ENCODE measurements at places on chromosomes 2 and 18.

DNA sequence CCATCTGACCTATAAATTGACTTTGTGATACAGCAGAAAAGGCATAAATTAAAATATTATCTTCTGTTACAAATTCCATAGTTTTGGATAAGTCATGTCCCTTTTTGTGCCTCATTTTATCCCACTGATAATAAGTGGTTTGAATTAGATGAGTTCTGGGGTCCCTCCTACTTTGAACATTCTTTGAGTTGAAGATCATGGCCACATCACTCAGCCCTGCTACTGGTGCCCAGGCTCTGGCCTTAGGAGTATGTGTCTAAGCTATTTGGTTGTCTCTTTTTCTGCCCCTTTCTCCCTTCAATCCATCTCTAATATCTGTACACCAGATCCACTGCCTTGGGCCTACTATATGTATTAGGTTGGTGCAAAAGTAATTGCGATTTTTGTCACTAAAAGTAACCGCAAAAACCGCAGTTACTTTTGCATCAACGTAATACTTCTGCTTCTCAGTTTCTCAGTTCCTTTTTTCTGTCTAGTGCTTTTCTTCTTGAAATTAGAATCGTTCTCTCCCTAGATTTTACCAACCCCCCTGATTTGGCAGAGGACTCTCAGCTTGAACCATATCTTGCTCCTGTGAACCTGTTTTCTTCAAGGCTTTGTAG is 362.5 kb upstream of the TNP1 start:
- DNase-seq = no peak

- DNase-seq = no peak
These were observed 34.4 kb downstream of the CABLES1 start for GRCh38 chr18:23169673-23170044.

- DNase-seq = no peak
These were observed 1636.9 kb upstream of the SLC39A10 start for GRCh38 chr2:194020155-194020554.

DNA sequence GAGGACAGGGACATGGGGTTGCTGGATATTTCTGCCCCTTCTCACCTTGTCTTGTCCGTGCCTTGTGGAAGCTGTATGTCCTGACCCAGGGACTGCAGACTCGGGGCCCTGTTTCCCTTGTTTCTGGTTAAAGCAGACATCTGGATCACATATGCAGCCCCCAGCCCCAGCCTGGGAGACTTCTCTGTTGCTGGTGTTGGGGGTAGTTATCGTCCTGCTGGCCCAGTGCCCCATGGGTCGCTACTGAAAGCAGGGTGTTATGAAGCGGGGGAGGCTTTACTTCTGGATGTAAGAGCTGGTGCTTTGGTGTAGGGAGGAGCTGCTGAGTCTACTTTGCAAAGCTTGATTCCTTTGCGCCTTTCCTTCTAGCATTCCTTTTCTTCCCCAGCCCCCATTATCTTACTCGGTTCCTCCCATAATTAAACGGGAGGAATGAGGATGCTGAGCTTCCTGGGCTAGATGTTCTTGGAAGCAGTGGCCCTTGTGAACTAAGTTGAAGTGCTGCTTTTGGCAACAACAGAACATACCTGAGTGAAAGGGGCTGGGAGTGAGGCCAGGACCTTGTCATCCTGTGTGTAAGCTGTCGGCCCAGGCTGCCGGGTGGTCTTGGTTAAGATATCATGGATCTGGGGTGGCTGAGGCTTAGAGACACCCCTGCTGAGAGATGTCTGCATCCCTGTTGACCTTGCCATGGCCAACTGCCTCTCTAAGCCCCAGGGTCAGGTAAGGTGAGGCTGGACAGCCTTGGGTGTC is 3.4 kb downstream of the TET3 start:
- no peak for DNase-seq

DNA sequence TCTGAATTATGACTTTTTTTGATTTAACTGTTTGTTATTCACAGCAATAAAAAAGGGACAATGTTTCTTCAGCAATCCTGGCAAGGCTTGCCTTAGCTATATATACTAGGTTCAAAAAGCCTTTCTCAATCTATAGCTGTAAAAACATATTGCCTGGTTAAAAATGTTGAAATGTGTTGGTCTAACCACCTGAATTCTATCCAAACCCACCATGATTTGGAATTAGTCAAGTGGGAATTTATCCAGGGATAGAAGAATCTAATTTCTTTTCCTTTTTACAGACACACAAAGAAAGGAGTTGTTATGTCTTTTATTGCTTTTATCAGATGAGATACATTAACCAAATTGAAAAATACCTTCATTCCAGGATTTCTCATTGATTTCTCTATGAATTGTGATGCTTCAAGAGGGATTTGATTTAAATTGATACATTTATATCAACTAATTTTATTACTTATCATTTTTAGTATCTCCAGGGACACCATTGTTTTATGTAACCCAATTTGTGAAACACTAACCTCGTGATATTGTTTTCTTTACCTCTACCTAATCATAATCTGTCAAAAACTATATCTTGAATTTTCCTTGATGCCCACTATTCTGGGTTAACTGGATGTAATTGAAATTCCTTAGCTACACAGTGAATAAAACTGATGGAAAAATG is 88.1 kb downstream of the LRP1B start:
- no peak for DNase-seq

DNA sequence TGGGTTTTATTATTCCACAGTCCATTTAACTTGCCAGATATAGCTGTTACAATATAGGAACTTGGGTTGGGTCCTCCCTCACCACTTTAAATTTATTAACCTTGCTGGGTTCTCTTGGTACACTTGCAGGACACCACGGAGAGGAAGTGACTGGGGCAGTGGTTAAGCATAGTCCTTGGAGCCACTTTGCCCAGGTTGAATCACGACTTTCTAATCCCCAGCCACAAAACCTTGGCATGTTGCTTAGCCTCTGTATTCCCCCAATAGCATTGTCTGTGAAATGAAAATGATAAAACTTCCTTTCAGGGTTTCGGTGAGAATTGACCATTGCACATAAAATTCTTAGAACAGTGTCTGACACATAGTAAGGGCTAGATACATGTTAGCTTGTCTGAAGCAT is 221.2 kb downstream of the IRS1 start:
- no peak for DNase-seq
